H9 (cell line): ENCODE measurements at places on chromosomes 3 and 15. TPM values are rescaled to one million over a fixed set of nuclear protein-coding genes. Genes with fewer than 3 reads are reported as not detected.
A peak's percentile ranks its signal among the peaks of the same experiment; 100 is the strongest.

GRCh38 chr3:188822004-188822403 is 349.8 kb upstream of the TPRG1 start:
- H3K27me3 ChIP-seq: no peaks in the 10 kb centered on the region
- no peak overlapping the region for H3K27ac ChIP-seq
- H3K4me3 ChIP-seq: no peak overlapping the region
- H3K4me1 ChIP-seq: no peaks in the 10 kb centered on the region
- H3K36me3 ChIP-seq: no peaks in the 10 kb centered on the region

The TM4SF4 gene
- total RNA-seq: not detected in 2 replicates

- H3K27me3 ChIP-seq: no peaks in the 10 kb centered on the region
- peaks cover 12% of the 10 kb centered on the region; the same call in 1 of the 2 replicates for H3K4me1 ChIP-seq
- H3K36me3 ChIP-seq: 0 out of 3 replicates have a peak, but pooled peaks cover 2% of the 10 kb centered on the region
- peak overlapping the region; percentile 96 for H3K4me3 ChIP-seq
- H3K27ac ChIP-seq: no peak overlapping the region
- DNase-seq: no peak
These were observed 1.2 kb downstream of the GNAI2 start for GRCh38 chr3:50237133-50237651.

The NXPE3 gene
- total RNA-seq: 15.9 and 16.6 TPM in 2 replicates

- H3K4me1 ChIP-seq: no peaks in the 10 kb centered on the region; the same call in 1 of the 2 replicates
- peaks cover 11% of the 10 kb centered on the region for H3K36me3 ChIP-seq
- no peak overlapping the region for H3K4me3 ChIP-seq
- H3K27ac ChIP-seq: no peak overlapping the region
These were observed 25.5 kb upstream of the ZNF710 start for GRCh38 chr15:89975482-89976245.

GRCh38 chr15:84878504-84878903 is 6.0 kb upstream of the SLC28A1 start:
- DNase-seq: peak; percentile 82
- no peaks in the 10 kb centered on the region for H3K36me3 ChIP-seq
- H3K27ac ChIP-seq: no peak overlapping the region

DNA sequence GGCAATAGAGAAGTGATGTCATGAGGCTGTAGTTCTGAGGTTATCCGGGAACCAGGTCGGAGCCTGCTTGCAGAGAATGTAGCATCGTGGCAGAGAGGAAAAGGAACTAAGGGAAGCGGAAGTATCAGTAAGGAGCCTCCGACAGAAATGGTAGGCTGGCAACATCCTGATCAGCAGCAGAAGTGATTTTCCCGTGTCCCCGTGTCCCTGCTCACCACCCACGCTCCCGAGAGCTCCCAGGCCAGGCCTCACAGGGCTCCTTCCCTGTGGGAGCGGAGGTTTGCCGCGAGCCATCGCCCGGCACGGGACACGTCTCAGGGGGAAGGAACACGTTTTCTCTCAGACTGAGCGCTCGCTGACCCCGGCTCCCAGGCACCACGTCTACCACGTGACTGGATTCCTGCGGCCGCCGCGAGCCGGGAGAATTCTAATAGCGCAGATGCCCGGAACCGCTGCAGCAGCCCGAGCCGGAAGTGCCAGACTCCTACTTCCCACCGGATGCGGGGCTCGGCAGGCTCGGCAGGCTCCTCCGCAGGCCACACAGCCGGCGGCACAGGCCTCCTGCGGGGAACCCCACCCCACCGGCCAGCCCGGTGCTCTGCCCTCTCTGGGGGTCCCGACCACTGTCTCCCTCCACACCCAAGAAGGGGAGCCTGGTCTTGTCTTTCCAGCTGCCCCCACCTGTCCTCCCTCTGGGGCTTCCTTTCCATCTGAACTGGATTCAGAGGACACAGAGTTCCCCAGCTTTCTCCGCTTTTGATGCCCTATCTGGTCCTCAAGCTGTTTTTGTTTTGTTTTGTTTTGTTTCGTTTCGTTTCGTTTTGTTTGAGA is 99.3 kb downstream of the BDH1 start:
- peak overlapping the region; percentile 80 for H3K4me3 ChIP-seq
- H3K27ac ChIP-seq: no peak overlapping the region
- no peaks in the 10 kb centered on the region for H3K36me3 ChIP-seq
- no peaks in the 10 kb centered on the region for H3K4me1 ChIP-seq
- no peaks in the 10 kb centered on the region; the same call in 1 of the 2 replicates for H3K27me3 ChIP-seq
- DNase-seq: peak; percentile 87

DNA sequence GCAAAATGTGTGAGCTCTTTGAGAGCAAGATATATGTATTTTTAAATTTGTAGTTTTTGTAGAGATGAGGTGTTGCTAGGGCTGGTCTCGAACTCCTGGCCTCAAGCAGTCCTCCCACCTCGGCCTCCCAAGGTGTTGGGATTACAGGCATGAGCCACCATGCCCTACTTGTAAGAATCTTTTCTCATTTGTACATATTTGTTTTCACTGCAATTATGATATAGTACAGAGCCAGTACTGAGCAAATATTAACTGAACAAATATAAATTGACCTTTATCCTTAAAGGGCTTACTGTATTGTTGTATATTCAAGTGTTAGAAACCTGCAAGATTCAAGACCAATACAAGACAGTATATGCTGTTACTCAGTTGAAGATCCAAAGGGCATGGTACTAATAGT is 53.4 kb downstream of the GTF2E1 start:
- H3K27ac ChIP-seq: no peak overlapping the region
- no peaks in the 10 kb centered on the region for H3K27me3 ChIP-seq
- no peak overlapping the region for H3K4me3 ChIP-seq
- peaks cover 9% of the 10 kb centered on the region for H3K4me1 ChIP-seq
- H3K36me3 ChIP-seq: no peaks in the 10 kb centered on the region; the same call in 2 of the 3 replicates

DNA sequence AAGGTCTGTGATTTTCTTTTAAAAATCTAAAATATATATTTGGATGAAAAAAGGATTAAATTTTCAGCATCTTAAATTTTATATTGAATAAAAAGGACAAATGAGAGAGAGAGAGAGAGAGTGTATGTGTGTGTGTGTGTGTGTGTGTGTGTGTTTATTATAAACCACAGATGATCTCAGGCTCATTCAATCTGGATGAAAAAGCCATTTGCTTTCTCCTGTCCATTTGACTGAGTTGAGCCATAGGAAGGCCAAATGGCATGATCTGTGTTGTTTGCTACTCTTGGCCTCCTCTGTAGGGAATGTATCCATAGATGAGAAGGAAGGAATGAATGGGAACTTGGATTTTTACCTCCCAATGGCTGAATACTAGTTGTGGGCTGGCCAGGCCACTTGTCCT is 92.5 kb upstream of the MEX3B start:
- no peaks in the 10 kb centered on the region for H3K27me3 ChIP-seq
- no peak for DNase-seq
- H3K27ac ChIP-seq: no peak overlapping the region
- no peaks in the 10 kb centered on the region for H3K4me1 ChIP-seq

GRCh38 chr3:45646051-45646585 is 43.1 kb upstream of the SACM1L start:
- H3K4me1 ChIP-seq: peaks cover 8% of the 10 kb centered on the region; the same call in 1 of the 2 replicates
- H3K4me3 ChIP-seq: no peak overlapping the region
- no peaks in the 10 kb centered on the region for H3K27me3 ChIP-seq
- H3K36me3 ChIP-seq: peaks cover 21% of the 10 kb centered on the region
- no peak for DNase-seq

The SLC15A2 gene
- total RNA-seq: 2.3 and 2.4 TPM in 2 replicates

The CHP1 gene
- total RNA-seq: 87.0 and 97.7 TPM in 2 replicates

The GABRR3 gene
- not detected in 2 replicates for total RNA-seq

DNA sequence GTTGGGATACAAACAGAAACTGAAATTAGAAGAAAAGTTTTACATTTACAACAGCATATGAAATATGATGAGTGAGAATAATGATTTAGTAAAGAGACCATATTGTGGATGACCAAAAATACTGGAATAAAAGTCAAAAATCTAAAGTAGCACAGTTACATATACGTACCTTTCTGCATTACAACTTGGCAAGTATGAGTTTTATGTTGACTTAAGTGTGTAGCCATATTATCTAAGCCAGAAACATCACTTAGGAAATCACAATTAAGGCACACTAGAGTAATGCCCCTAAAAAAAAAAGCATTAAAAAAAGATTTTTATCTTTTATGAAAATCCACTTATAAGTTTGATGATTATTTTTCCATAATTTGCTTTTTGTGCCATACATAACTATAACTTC is 79.1 kb downstream of the ZNF280D start:
- H3K27ac ChIP-seq: no peak overlapping the region
- no peaks in the 10 kb centered on the region for H3K36me3 ChIP-seq
- no peaks in the 10 kb centered on the region for H3K4me1 ChIP-seq

GRCh38 chr3:16329036-16329825 is 64.2 kb downstream of the OXNAD1 start:
- H3K4me1 ChIP-seq: peaks cover 3% of the 10 kb centered on the region; the same call in 1 of the 2 replicates
- H3K27me3 ChIP-seq: no peaks in the 10 kb centered on the region
- H3K27ac ChIP-seq: no peak overlapping the region
- no peak overlapping the region for H3K4me3 ChIP-seq
- H3K36me3 ChIP-seq: peaks cover 27% of the 10 kb centered on the region
- no peak for DNase-seq

GRCh38 chr3:17052363-17052762 is 167.6 kb downstream of the PLCL2 start:
- H3K27ac ChIP-seq: no peak overlapping the region
- peaks cover 16% of the 10 kb centered on the region for H3K36me3 ChIP-seq
- H3K4me1 ChIP-seq: no peaks in the 10 kb centered on the region
- no peak overlapping the region for H3K4me3 ChIP-seq
- no peak for DNase-seq
- no peaks in the 10 kb centered on the region for H3K27me3 ChIP-seq

The SAMD7 gene
- not detected in 2 replicates for total RNA-seq

DNA sequence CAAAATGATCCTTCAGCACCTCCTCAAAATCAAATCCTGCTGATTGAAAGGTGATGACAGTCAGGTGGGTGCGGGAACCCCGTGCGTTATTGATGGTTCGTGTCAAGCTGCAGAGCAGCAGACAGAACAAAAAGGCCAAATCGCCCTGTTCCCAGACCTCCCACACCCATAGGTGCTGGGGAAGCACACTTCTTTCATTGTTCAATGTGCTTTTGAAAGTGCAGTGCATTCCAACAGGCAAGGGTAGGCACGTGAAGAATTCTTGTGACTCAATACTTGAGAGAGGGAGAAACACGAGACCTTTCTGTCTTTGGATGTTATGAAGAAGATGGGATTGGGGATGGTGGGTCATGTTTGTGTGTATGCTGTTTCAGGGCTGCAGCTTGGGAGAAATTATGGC is 514.0 kb downstream of the MCTP2 start:
- H3K36me3 ChIP-seq: no peaks in the 10 kb centered on the region; the same call in 1 of the 2 replicates
- no peaks in the 10 kb centered on the region for H3K27me3 ChIP-seq
- DNase-seq: no peak
- no peak overlapping the region for H3K4me3 ChIP-seq
- H3K27ac ChIP-seq: no peak overlapping the region
